ENCODE measurements at places on chromosomes 4 and X.

DNA sequence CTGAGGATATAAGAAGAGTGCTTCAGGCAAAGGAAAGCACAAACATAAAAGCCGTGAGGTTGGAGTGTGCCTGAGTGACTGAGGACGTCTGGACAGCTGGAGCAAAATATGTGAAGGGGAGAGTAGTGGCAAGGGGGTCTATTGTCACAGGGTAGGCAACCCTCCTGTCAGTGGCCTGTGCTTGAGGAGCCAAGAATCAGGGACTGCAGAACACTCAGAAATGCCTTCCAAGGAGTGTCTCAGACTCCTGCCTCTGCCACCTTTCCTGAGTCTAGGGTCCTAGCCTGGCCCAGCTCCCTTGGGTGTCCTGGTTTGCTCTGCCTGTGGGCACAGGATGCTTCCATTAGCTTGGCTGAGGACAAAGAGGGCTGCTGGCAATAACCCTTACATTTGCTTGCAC is 152.5 kb upstream of the PJA1 start:
- DNase-seq, result no peak

DNA sequence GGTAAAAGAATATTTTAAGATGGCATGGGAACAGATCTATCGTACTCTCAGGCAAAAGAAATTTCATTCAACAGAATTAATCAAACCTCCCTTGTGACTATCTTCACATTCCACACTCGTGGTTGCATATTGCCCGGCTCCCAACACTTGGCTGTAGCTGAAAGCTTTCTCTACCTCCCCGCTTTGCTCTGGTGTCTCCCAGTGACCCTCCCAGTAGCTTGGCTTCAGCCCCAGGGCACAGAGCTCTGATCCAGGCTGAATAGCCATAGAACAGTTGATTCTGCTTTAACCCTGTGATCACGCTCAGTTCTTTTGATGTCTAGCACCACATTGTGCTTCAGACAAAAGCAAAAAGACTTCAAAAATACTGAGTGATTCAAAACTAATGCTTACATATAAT is 24.6 kb downstream of the SLC7A11 start:
- DNase-seq, result no peak

- no peak for DNase-seq
Measured at GRCh38 chr4:69876071-69876470, 16.1 kb upstream of the SULT1E1 start.

DNA sequence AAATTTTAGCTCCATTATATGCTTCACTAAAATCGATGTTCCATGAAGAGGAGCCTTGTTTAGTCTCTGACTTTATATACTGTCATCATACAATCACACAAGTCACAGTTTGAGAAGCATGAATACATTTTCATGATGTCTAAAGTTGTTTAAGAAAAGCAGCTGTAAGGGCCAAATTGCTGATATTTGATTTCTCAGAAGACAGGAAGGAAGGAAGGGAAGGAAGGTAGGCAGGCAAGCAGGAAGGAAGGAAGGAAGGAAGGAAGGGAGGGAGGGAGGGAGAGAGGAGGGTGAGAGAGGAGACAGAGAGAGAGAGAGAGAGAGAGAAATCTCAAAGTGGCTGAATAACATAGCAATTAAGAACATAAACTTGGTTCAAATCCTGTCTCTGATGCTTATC is 153.7 kb downstream of the RTL9 start:
- DNase-seq, result no peak

DNA sequence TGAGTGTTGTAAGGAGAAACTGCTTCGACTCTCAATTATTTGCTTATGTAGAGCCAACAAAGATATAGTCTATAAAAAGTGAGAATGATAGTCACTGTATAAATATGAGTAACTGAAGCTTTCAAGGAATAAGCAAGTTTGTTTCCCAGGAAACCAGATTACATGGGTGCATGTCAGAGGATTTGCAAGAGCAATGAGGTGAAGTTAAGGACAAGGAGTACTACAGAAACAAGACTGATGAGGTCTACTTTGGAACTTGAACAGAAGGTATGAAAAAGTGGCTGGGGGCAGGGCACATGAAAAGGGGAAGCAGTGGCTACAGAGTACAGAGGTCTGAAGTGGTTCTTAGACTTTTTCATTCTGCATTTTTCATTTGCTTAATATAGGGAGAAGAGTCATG is 321.0 kb upstream of the CXXC4 start:
- DNase-seq, result no peak

DNA sequence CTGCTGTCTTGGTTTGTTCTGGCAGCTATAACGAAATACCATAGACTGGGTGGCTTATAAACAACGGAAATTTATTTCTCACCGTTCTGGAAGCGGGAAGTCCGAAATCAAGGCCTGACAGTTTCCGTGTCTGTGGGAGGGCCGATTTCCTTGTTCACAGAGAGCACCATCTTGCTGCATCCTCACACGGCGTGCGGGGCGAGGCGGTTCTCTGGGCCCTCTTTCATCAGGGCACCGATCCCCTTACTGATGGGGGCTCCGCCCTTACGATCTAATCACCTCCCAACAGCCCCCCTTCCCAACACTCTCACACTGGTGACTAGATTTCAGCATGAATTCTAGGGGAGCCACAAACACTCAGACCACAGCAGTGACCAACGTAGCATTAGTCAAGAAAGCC is 578.3 kb upstream of the FAT1 start:
- no peak for DNase-seq

DNA sequence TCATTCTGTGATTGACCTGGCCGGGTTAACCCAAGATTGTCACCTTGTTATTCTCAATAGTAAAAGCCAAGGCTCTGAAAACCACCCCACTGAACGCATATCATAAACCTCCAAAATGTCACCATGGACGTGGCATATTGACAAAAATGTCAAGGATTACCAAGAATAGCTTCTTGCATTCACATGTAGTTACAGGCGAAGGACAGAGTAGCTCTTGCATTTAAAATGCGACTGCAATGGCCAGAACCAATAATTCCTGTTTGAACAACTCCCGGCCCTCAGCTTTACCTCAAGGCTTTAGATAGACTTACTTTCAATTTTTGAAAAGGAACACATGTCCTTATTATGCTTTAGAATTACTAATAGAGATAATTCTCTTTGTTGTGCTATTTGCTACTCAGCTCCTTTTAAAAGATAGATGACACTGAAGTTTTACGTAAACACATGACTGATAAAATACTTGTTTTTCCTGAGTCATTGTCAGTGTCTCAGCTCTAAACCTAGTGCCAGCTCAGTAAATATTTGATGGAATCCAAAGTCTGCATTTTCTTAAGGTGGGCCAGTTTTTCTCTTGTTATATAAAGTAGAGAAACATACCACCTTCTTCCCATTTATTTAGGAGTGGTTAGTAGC is 66.3 kb downstream of the CLDN34 start:
- DNase-seq, result no peak

DNA sequence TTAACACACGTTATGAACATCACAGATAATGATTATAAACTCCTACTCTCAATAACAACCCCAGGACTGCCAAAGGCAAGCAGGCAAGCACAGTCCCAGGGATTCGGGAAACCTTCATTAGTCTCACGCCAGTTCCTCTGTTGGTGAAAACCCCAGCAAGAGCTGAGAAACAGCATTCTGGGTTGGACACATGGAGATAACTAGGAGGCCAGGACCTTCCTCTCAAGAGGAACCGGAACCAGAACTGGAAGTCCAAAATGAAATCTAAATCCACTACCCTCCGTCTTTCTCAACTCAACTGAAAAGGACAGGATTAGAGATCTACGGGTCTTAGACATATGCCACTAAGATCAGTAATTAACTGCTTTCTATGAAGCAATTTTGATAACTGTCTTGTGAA is 3.8 kb downstream of the VEGFC start:
- no peak for DNase-seq

Measured in SIG-M5 (cell line).